Activated CD4-positive, CD25-positive, alpha-beta regulatory T cell (primary cell): ENCODE measurements at places on chromosomes 2 and 18.

DNA sequence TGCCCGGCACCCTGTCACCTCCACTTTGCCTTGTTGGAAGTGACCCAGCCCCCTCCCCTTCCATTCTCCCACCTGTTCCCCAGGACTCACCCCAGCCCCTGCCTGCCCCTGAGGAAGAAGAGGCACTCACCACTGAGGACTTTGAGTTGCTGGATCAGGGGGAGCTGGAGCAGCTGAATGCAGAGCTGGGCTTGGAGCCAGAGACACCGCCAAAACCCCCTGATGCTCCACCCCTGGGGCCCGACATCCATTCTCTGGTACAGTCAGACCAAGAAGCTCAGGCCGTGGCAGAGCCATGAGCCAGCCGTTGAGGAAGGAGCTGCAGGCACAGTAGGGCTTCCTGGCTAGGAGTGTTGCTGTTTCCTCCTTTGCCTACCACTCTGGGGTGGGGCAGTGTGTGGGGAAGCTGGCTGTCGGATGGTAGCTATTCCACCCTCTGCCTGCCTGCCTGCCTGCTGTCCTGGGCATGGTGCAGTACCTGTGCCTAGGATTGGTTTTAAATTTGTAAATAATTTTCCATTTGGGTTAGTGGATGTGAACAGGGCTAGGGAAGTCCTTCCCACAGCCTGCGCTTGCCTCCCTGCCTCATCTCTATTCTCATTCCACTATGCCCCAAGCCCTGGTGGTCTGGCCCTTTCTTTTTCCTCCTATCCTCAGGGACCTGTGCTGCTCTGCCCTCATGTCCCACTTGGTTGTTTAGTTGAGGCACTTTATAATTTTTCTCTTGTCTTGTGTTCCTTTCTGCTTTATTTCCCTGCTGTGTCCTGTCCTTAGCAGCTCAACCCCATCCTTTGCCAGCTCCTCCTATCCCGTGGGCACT, 4.5 kb downstream of the RETREG2 start:
- DNase-seq, result no peak

- DNase-seq, result no peak
Observed at GRCh38 chr18:6639305-6639704, 90.2 kb upstream of the ARHGAP28 start.

DNA sequence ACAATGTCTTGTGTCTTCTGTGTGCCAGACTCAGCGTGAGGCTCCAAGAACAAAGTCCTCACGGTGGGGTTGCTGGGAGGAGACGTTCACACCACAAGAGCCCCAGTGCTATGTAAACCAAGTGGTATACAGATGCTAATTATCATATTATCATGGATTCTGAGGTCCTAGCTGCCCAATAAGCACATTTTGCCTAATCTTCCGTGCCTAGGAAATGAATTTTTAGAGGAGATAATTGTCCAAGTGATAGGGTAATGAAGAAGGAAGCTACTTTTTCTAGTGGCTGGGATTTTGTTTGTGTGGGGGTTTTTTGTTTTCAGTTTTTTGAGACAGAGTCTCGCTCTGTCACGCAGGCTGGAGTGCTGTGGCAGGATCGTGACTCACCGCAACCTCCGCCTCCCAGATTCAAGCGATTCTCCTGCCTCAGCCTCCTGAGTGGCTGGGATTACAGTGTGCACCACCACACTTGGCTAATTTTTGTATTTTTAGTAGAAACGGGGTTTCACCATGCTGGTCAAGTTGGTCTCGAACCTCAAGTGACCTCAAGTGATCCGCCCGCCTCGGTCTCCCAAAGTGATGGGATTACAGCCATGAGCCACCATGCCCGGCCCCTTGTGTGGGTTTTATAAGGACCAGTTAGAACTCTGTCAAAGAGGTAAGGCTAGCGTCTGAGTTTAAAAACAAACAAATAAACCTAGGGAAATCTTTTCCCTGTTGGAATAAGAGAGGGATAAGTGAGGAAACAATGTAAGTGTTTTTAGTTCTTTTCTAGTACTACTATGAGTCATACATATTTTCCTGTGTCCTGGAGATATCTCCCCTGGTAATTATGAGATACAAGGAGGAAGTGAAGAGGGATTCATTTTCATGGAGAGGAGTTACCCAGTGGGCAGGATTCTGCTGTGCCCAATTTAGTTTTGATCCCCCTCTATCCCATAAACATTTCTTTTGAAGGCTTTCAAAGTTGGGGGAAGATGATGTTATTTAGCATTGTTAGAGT, 9.5 kb upstream of the SMAD7 start:
- no peak for DNase-seq

DNA sequence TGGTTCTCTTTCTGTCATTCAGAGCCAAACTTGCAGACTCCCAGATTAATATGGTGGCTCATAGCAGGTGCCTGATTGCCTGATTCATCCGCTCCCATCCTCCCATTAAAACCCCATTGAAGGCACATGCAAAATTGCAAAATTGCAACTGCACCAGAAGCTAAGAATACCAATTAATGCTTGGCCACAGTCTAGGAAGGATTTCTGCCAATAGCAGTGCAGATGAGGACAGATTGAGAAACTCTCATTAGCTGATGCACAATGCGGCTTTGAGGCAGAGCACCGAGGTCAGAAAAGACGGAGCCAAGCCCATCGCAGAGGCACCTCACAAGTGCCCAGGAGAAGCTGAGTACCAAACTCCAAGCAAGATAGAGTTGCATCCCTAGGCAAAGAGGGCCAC, 172.8 kb downstream of the ARL4C start:
- DNase-seq, result no peak

DNA sequence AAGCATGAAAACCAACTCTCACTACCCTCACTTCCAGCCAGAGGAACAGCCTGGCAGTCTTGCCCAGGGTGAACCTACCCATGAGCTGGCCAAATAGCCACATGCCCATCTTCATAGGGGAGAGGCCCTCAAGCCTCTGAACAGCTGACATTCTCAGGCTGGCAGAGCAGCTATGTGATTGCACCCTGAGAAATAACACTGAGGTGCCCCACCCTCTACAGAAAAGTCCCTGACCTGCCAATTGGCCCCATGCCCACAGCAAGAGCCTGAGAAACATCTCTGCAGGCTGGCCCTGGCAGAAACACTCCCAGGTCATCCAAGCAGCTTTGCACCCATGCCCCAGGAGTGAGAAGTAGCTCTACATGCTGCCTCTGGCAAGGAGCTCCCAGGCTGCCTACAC, 127.4 kb upstream of the OTX1 start:
- no peak for DNase-seq

- DNase-seq, result no peak
Observed at GRCh38 chr2:38274286-38275276, 102.5 kb downstream of the ATL2 start.

DNA sequence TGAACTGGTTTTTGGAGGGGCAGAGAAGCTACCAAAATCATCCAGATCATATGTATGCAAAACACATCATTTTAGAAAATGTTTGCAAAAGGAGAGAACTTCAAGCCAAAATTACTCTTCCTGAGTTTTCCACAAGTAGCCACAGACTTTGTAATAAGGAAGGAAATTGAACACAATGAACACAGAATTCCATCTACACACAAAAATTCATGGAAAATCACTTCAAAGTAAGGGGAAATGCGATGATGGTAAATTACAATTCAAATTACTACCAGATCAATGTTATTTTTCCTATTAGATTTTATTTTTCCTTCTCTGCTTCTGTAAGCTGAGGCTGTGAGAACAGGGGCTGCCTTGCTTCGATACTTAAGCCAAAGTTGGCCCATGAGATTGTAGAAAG, 172.1 kb upstream of the ARL4C start:
- no peak for DNase-seq

- no peak for DNase-seq
Observed at GRCh38 chr2:154130821-154131220, 259.1 kb downstream of the GALNT13 start.

DNA sequence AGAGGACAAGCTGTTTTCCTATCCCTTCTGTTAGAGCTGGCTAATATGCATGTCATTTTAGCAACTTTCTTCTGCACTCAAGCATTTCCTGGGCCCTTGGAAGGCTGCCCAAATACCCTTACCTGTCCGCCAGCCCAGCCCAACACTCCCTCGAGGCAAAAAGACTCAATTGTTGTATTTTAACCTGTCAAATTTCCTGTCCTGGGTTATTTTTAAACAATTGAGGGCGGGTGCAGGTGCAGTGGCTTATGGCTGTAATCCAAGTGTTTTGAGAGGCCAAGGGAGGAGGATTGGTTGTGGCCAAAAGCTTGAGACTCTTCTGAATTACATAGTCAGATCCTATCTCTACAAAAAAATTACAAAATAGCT, 125.0 kb upstream of the ARHGAP28 start:
- no peak for DNase-seq

GRCh38 chr2:232634206-232635150, 1.1 kb downstream of the EFHD1 start:
- DNase-seq, result no peak

GRCh38 chr18:52367953-52368742, 28.2 kb downstream of the DCC start:
- DNase-seq, result no peak

DNA sequence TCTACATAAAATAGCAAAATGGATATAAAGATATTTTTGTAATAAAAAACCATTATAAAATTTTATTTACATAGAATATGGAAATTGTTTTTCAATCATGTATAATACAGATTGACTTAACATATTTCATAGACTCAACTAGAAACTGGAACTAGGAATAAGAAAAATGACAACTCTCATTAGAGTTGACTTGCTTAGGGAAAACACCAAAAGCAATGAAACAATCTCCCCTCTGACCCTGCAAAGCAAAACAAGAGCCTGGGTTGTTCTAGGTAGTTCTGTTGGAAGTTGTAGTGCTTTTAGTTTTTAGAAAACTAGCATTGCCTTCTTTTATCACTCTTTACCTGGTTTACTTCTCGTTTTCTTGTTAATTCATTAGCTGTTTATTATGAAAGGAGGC, 32.2 kb upstream of the MTIF2 start:
- no peak for DNase-seq

GRCh38 chr18:45024357-45025088, 343.8 kb downstream of the SETBP1 start:
- no peak for DNase-seq

DNA sequence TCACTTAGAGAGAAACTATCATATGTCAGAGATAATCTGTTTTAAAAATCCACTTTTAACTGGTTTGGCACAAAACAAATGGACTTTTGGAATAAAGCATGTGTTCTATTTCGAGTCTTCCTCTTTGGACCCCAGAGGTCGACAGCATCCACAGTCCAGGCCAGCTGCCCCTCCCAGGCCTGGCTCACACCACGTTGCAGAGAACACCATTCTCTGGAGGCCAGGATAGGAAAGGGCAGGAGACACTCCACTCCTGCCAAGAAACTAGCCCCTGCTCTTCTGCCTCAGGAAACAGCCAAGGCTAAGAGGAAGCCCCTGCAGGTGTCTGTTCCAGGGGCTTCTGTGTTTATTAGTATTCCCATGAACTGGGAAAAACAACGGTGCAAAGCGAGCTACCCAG, 456.6 kb upstream of the ID2 start:
- no peak for DNase-seq

DNA sequence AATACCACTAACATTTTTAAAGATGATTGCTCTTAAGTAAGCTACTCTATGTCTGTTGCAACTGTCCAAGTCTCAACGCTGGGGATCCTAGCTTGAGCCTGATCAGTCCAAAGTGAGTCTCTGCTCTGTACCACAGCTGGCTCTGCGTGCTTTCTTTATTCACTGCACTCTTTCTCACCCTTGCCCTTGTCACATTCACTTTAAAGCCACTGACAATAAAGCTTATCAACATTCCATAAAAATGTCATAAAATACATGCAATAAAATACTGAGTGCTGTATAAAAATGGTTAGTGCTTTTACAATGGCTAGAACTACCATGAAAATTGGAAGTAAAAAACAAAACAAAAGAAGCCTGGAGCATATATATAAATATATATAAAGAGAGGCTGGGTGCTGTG, 45.5 kb upstream of the LRRTM4 start:
- no peak for DNase-seq

- no peak for DNase-seq
Observed at GRCh38 chr18:24818441-24818840, 358.0 kb downstream of the HRH4 start.

DNA sequence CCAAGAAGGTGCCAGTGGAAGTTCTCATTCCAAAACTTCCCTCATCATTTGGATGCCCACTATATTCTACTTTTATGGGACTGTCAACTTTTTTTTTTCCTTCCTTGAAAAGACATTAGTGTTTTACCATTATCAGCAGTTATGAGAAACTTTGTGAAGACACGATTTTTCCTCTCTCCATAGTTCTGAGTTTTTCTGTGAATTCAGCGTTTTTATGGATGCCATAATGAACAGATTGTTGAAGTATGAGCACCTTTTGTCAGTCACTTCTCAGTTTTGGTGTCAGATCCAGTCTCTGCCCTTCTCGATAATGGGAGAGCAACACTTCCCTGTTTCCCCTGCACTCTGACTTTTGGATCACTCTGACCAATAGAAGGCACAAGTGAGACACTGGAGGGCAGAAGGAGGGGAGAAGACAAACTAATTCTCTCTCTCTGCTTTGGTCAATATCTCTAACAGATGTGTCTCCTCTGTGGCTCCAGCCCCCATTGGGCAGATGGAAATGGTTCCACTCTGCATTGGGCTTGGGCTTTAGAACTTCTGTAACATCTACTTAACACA, 53.5 kb upstream of the FN1 start:
- no peak for DNase-seq

- no peak for DNase-seq
Observed at GRCh38 chr18:50410008-50410407, 35.2 kb downstream of the SKA1 start.

DNA sequence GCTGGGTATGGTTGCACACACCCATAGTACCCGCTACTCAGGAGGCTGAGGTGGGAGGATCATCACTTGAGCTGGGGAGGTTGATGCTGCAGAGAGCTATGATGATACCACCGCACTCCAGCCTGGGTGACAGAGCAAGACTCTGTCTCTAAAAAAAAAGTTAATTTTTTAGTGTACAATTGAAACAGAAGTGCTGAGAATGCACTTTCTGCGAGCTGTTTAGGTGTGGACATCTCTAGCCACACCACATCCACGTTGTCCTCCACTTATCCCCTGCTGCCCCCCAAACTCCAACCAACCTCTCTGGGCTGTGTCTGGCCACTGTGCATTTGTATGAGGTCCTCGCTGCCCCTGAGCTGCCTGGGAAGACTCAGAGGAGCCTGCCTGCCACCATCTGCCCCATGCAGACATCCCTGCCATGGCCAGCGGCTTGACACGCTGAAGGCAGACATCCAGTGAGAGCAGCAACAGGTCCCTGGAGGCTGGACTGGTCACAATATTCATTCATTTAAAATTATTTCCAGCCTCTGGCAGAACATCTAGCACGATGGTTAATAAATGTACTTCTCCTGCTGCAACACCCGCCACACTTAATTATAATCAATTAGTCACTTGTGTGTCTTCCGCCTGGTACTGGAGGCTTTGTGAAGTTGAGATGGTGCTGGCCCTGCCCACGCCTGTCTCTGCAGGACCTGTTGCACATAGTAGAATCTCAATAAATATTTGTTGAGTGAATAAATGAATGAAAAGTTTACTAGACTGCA, 3.7 kb upstream of the AFF3 start:
- no peak for DNase-seq

GRCh38 chr2:189685540-189686229, 11.2 kb downstream of the ANKAR start:
- DNase-seq, result no peak
